Cerebellar nuclear complex (tissue), 1 donor: ENCODE measurements at places on chromosomes 13 and 19.

- DNase-seq, result no peak
Measured at GRCh38 chr13:25784119-25784518, 267.7 kb downstream of the SHISA2 start.

DNA sequence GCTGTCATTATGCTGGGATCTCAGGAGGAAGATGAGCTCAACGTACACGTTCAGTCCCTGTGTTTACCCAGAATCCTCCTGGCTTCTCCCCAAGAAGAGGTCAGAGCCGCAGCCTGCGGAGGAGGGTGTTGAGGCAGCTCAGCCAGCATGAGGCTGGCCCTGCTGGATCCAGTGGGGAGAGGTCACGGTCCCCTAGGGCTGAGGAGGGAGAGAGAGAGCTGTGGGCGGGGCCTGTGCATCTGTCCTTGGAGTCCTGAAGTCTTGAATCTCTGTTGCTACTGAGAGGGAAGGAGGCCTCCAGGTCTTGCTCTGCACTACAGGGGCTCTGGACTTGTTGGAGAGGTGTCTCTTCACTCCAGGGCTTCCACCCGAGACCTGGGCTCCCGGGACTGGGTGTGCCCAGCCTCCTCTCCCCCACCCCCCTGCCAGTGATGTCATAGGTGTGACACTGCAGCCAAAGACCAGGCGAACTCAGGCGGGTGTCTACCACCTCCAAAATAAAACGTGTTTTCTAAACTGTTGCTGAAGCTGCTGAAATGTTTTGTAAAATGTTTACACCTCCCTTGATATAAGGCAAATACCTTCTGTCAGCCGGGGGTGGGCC, 77.9 kb upstream of the KCTD15 start:
- DNase-seq, result no peak

DNA sequence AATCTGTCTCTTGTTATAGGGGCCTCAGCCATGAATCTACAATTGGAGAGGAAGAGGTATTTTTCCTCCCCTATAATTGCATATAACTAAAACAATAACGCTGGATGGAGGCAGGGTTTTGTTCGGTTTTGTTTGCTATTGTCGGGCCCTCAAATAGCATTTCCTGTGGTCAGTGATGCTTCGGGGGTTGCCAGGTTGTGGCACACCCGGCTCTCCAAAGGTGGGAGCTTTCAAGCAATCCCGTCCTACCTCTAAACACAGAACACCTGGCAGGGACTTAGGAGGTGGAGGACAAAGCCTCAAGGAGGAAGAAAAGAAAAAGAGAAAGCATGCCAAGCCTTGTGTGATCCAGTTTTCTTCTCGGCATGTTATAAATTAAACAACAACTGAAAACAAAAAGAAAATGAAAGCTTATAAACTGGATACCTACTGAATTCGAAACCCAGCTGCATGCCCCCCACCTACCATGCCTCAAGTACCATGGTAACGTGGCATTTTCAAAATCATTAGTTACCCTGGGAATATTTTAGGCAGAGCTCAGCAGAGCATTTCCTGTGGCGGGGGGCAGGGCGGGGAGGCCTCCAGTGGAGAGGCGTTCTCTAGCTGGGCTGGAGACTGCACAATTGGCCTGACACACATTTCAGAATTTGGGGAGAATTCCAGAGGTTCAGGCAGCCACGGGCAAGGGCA, 213.8 kb downstream of the DCLK1 start:
- no peak for DNase-seq

DNA sequence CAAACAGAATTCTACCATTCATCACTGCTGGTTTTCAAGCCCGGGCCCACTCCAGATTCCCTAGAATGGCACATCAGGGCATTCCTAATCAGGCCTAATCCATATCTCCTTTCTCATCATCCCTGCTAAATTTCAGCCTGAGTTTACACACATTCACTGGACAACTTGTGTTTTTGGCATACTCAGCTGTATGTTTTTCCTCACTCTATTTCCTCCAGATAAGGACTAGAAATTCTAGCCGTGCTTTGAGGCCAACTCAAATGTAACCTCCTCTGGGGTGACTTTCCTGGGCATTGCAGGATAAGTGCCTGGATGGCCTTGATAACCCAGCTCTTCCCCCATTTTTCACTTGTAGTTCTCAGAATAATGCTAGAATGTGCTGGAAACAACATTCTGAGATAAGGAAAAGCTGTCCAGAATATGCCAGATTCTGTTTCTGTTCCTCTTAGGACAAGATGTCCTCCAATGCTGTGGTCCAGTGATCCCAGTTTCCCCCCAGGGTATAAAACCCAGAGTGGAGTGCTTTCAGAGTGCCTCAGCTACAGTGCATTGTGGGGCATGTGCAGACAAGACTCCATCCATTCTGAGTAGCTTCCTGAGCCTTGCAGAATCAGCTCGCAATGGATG, 66.9 kb upstream of the CLDN10 start:
- no peak for DNase-seq

DNA sequence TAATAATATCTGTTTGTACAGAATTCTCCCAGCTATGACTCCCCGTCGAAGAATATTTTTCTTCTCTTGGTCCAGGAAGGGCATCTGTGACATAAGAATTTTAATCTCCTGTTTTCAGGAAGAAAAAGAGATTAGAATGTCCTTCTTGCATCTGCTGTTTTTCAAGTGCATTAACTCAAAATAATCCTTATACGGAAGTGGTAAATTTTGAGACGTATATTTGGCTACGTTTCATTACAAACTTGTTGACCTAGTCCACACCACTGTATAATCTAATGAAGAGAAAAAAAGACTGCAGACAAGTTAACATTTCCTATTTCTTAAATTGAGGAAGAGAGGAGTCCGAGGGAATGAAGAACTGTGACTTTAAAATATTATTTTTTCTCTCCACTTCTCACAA, 959.9 kb downstream of the DIAPH3 start:
- no peak for DNase-seq
